ENCODE measurements at places on chromosomes 2 and 18.

- DNase-seq: no peak
Measured at GRCh38 chr2:207015901-207016300, 76.6 kb downstream of the CPO start.

- DNase-seq: no peak
Measured at GRCh38 chr2:170258382-170258781, 80.4 kb downstream of the MYO3B start.

DNA sequence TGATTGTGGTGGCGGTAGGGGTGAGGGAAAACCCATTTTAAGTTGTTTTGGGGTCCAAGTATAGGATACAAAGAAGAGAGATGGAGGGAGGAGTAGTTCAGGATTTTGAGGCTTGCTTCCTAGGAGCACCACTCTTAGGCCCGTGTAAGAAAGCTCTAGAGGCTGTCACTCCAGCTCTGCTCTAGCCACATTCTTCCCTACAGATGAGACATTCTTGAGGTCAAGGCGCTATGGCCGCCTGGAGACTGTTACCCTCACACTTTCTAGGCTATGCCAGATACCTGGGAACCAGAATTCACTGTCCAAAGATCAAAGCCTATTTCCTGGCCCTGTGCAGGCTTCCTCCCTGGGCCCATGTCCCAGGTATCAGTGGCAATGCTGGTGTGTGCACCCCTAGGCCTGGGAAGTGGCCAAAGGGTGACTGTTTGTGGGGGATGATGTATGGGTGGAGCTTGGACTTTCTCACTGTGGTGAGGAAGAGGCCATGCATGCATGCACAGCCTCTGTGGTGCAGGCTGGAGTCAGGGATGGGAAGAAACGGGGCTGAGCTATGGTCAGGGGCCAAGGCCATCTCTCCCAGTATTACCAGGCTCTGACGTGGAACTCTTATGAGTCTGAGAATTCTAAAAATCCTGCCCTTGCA lies 7.0 kb upstream of the TTL start:
- DNase-seq: no peak

- no peak for DNase-seq
Measured at GRCh38 chr2:174554529-174555150, 43.0 kb downstream of the WIPF1 start.

GRCh38 chr2:112644933-112645309 lies 818 bp upstream of the SLC20A1 start:
- DNase-seq: no peak

DNA sequence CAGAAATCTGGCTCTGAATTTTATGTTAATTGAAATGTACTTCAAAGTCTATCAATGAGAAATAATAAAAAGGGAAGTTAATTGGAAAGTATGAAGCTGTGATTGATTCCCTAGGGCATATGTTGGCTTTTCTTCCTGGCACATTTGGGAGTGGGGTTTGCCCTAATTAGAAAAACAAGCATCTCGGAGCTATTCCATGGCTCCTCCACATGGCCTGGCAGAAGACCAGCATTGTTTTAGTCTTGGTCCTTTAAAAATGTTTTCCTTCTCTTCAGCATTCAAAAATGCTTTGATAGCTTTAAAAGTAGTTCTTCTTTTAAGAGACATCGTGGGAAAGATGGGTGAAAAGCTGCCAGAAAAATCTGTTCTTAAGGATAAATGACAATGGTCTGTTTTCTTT lies 445.5 kb upstream of the PKDCC start:
- DNase-seq: no peak

DNA sequence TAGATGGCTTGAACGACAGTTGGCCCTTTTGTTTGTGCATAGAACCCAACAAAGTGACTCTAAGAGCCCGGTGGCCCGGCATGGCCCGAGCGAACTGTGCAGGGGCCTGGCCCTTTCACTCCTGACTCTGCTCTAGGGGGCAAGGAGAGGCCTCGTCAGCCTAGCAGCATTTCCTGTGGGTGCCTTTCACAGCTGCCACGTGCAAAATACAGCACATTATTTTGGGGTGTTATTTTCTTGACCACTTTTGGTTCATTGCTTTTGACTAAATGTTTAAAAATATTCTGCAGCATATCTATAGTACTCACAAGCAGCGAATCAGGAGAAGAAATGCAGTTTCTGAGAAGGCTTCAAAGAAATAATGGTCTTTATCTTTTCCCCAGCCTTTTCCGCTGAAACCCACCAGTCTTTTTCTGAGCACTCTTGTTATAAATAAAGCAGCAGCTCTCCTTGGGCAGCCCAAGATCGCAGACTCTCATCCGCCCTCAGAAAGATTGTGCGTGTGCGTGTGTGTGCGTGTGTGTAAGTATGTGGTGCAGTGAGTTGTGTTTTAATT lies 31.3 kb downstream of the DGKD start:
- no peak for DNase-seq

DNA sequence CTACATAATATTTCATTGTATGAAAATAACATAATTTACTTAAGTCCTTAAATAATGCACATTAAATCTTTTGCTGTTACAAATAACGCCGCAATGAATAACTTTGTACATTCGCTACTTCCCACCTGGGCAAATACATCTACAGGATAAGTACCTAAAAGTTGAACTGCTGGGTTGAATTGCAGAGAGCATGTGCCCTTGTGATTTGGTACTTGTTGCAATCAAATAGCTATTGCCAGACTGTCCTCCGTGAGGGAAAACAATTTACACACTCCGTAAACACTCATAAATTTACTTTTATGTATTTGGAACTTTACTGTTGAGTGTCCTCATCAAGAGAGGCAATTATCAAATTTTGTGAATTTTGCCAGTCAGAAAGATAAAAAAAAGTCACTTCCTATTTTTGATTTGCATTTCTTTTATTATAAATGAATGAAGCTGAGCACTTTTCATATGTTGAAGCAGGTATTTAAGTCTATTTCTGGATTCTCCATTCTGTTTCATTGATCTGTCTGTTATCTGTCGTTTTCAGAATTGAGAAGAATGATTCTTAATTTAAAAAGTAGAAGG lies 140.8 kb upstream of the SERTAD2 start:
- no peak for DNase-seq

GRCh38 chr2:62499430-62500060 lies 6.5 kb downstream of the TMEM17 start:
- DNase-seq: no peak

DNA sequence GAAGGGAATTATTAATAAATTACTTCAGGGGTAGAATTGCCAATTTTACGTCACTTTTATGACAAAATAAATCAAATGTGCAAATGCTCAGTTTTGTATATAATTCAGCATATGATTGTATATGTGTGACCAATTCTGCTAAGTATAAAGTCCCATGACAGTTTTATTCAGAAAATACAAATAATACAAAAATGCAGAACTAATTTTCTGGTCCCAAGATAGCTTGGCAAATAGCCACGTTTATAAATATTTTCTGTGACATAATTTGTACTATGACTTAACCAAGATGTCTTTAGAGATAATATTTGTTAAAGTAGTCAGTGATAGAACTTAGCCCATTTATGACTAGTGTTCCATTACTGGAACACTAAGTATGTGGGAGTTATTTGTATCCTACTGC lies 24.2 kb upstream of the CAB39 start:
- DNase-seq: no peak

- no peak for DNase-seq
Measured at GRCh38 chr2:199395311-199395710, 62.4 kb downstream of the SATB2 start.

DNA sequence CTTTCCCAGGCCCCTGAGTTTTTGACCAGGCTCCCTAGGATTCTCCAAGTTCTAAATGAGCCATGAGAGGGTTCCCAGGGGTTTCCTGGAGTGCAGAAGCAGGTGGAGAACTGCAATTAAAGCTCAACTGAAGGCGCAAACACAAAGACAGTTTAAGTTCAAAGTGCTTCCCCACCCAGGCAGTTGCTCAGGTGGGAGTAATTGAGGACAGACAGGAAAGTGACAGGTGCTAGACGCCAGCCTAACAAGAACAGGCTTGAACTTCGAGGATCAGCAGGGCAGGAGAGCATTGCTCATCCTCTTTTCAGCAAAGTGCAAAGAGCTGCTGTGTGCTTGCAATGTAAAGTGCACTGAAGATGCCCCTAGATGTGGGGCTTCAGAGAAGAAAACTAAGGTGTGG lies 77.2 kb upstream of the ST8SIA3 start:
- no peak for DNase-seq

DNA sequence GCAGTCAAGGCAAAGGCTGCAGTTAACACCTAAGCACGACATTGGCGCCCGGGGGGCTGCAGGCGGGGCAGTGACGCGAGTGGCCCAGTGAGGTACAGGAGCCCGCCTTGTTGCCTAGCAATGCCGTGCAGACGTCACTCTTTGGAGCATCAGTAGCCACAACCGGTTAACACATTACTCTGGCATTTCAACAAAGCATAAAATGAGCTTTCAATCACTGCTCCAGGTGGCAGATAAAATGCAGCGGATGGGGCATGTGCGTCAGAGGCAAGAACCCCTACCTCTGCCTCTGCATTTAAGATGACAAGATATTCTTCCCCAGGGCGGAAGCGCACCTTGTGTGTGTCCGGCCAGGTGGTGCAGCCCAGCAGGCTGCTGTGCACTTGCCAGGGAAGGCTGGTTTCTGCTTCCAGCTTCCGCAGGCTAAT lies 139.4 kb downstream of the MTCL1 start:
- no peak for DNase-seq

DNA sequence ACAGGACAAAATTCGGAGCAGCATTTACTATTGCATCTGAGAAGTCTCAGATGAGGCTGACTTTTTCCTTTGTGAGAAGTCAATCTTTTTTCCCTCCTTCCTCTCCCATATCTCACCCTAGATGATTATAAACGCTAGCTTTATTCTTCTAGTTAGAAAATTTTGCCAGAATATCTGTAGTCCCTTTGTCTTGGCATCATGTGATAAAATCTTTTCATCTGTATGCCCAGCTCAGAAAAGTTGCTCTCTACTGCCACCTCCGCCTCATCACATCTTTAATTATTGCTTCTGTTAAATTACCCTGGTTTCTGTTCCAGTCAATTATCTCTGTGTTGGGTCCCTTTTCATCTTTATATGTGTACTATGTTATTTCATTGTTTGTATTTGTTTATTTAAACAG lies 210.8 kb upstream of the SLC35G4 start:
- DNase-seq: no peak

DNA sequence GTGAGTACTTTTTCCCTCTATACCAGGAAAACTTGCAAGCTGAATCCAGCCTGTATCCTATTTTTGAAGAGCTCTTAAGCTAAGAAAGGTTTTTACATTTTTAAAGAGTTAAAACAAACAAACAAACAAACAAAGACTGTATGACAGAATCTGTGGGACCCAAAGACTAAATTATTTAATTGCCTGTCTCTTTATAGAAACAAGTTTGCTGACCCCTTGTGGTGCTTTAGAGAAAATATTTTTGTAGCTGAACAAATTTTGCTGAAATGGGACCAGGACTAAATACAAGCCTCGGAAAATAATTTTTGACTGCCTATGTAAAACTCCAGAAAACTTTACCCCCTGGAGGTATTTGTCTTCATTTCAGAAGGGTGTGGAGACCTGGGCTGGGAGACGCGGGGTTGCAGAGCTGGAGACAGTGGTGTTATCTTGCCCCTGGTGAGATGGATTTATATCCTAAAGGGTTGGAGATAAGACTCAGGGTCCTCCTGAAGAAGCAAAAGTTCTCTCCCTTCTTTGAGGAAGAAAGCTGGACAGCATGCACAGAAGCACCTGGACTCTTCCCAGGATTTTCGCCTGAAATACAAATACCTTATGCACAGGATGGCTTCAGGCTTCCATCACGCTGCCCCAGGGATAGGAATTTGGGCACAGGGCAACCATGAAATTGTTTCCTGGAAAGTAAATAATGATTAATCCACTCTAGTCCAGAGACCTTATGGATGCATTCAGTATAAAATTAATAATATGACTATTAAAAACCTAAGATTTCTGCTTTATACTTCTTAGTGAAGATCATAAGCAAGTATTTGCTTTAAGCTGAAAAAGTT lies 54.3 kb downstream of the TMX3 start:
- no peak for DNase-seq

DNA sequence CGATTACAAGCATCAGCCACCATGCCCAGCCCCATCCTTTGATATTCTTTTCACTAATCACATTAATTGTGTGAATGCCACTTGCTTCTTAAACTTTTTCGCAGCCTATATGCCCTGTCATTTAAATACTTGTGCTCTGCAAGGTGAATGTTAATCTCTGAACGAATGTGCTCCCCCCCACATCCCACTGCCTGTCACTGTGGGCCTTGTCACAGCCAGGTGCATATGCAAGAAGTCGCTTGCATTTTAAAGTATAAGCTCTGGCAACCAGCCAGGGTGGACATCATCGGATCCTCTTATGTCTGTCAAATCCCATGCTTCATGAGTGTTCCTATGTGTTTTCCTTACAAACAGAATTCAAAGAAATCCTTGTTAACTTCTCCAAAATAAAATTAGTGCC lies 304.4 kb downstream of the GALR1 start:
- DNase-seq: no peak

DNA sequence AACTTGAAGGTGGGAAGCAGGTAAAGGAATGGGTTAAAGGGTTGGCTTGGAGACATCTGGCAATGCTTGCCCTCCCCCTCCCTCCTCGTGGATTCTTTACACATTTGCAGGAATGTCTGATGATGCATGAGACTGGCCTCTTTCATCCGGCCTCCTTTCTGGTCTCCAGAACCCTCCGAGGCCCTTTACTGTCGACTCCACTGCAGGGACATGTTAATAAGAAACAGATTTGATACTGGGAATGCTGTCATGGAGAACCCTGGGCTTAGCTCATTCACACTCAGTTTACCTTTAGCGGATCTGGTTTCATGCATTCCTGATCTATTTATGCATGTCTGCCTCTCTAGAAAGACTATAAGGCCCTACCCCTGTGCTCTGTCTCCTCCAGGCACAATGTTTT lies 238.7 kb downstream of the TGIF1 start:
- DNase-seq: peak; percentile 91

GRCh38 chr18:79241755-79242154 lies 154.0 kb upstream of the NFATC1 start:
- DNase-seq: no peak

DNA sequence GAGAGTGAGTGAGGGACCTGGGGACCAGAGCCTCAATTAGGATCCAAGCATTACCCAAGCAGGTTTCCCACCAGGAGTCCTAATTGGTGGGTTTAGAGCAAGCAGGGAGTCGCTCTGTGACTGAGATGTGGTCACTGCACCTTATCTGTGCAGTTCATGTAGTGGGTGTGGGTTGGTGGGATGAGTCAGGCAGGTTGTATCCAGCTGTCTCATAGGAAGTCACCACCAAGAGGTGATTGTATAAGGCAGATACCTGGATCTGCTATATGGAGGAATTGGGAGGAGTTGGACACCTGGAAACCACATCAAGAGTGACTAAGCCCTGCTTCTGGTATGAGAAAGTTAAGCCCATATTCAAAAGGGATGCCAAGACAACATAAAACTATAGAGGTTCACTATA lies 106.8 kb downstream of the ARHGAP28 start:
- no peak for DNase-seq

Measured in non-pigmented ciliary epithelial cell (primary cell).